Stomach (tissue), 19 donors: ENCODE measurements at places on chromosomes 3 and 15. TPM values are rescaled to one million over a fixed set of nuclear protein-coding genes. Genes with fewer than 3 reads are reported as not detected.

Gene PLA2G4D
- not detected for total RNA-seq

Gene LEKR1
- total RNA-seq = not detected

Gene ZMYND10
- total RNA-seq = 0.87 TPM

DNA sequence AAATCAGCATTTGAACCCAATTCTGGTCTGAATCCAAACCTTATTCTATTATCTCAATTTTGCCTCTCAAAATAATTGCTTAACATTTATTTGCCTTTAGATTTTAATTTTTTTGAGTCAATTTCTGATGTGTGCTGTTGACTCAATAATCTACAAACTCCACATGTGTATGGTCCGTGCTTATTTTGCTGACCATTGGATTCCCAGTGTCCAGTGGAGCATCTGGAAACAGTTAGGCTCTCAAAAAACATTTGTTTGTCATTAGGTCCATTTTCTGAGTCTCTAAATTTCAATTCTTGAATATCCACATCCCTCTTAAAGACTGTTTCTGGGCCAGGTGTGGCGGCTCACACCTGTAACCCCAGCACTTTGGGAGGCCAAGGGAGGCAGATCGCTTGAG lies 19.2 kb upstream of the MYZAP start:
- DNase-seq = no peak
- H3K27me3 ChIP-seq = no peaks in the 10 kb centered on the region
- no peaks in the 10 kb centered on the region for H3K4me1 ChIP-seq

DNA sequence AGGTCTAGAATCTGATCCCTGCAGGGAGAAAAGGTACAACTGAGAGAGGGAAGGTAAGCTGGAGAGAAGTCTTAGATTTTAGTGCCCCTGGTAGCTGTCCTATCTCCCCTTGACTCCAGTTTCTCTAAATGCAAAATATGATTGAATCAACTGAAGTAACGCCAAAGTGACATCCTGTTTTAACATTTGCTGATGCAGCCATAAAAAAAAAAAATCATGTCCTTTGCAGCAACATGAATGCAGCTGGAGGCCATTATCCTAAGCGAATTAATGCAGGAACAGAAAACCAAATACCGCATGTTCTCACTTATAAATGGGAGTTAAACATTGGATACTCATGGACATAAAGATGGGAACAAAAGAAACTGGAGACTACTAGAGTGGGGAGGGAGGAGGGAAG lies 42.4 kb upstream of the LCTL start:
- H3K4me1 ChIP-seq = peaks cover 5% of the 10 kb centered on the region
- DNase-seq = no peak
- no peak overlapping the region for H3K4me3 ChIP-seq

- H3K4me1 ChIP-seq = peaks cover 5% of the 10 kb centered on the region
- peak; percentile 34 for DNase-seq
- peaks cover 31% of the 10 kb centered on the region for H3K36me3 ChIP-seq
- H3K27me3 ChIP-seq = no peaks in the 10 kb centered on the region
- no peak overlapping the region for H3K4me3 ChIP-seq
- H3K27ac ChIP-seq = no peak overlapping the region
Observed at GRCh38 chr3:195715583-195716266, 5.1 kb upstream of the MUC20 start.

- H3K4me1 ChIP-seq = peaks cover 14% of the 10 kb centered on the region
- DNase-seq = no peak
- no peak overlapping the region for H3K27ac ChIP-seq
Observed at GRCh38 chr15:99431661-99432091, 134.1 kb upstream of the MEF2A start.

Gene CAPN3
- total RNA-seq = 16.5 TPM

DNA sequence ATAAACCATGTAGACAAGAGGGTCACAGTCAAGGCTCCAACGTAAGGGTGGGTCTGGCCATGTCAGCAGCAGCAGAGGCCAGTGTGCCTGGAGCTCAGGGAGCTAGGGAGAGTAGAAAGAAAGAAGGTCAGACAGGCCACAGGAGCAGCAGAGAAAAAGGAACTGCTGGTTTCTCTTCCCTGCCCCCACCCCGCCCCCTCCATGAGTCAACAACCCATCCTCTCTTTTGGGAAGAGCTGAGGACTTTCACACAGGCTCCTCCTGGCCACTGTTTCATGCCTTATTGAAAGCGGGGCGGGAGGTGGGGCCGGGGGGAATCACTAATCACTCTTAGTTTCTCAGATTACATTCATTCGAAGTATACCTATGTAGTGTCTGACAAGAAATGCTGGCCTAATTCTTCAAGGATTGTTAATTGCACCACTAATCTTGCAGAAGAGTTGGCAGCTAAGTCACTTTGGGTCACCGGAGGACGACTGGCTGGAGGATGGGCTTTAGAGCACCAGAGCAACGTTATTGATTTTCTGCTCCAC lies 9.1 kb upstream of the SCG3 start:
- no peak overlapping the region for H3K27ac ChIP-seq
- H3K4me3 ChIP-seq = no peak overlapping the region
- no peaks in the 10 kb centered on the region for H3K4me1 ChIP-seq
- H3K27me3 ChIP-seq = no peaks in the 10 kb centered on the region

- no peak overlapping the region for H3K27ac ChIP-seq
- no peak for DNase-seq
- peaks cover 3% of the 10 kb centered on the region for H3K4me1 ChIP-seq
- H3K4me3 ChIP-seq = no peak overlapping the region
- H3K36me3 ChIP-seq = no peaks in the 10 kb centered on the region
Observed at GRCh38 chr3:169256796-169257522, 406.6 kb downstream of the MECOM start.

GRCh38 chr3:183192650-183193300 lies 30.2 kb upstream of the LAMP3 start:
- no peak overlapping the region for H3K27ac ChIP-seq
- no peaks in the 10 kb centered on the region for H3K36me3 ChIP-seq
- no peak for DNase-seq
- no peak overlapping the region for H3K4me3 ChIP-seq

DNA sequence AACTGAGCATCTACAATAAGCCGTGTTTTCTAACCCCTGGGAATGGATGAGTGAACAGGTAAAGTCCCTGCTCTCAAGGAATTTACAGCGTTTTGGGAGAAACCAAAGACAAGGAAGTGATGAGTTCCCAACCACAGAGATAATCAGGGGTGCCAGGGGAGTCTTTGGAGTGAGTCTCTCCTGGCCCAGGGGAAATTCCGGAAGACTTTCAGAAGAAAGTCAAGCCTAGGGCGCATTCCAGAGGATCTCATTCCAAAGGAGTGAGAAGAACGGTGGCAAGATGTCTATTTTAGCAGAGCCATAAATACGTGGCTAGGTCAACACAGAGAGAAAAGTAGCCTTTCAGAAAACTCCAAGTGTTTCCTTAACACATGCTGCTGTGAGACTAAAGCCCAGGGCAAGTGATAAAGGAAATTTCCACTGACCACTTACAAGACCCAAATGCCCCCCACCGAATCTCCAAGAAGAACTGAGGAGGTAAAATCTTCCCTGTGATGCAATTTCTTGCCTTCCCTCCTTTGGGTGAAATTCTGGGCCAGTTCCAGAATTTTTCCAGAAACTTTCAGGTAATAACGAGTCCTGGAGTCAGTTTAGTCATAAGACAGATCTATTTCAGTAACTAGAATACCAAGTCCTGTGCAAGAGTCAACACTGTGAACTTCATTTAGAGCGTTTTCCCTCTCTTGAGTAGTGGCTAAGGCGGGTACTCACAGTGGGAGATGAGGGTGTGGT lies 437.4 kb downstream of the NR2F2 start:
- H3K4me3 ChIP-seq = no peak overlapping the region
- H3K36me3 ChIP-seq = no peaks in the 10 kb centered on the region
- no peak for DNase-seq
- no peaks in the 10 kb centered on the region for H3K27me3 ChIP-seq
- H3K27ac ChIP-seq = no peak overlapping the region

DNA sequence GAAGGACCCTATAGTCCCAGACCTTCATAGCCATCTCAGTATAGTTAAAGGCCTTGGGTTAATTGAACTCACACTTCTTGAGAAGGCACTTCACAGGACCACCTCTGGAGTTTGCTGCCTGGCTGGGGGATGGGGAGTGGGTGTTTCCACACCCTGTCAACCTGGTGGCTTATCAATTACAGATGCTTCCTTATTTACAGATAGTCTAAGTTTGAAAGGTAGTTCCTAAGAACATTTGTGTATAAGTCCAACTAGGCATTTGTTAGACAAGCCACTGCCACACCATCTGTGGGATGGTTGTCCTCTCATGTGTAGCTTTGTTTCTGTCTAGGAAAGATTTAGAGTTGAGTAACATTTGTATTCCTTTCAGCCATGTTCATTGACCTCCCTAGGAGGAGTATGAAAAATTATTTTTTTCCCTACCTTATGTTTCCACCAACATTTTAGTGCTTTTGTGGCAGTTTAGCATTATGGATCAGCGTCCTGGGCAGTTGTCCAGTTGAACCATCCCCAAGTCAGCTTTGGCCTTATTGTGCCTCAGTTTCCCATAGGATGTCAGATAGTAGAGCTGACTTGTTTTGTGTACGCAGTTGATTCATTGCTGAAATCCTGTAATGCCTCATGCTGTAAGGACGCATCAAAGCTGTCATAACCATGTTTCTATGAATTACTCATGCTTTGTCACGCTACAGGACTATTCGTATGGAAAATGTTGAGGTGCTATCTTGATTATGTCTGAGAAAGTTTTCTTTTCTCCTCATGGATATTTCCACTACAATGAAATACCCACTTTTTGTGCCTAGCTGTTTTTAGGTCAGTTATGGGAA lies 21.2 kb upstream of the SIAH2 start:
- no peak overlapping the region for H3K4me3 ChIP-seq
- H3K36me3 ChIP-seq = no peaks in the 10 kb centered on the region
- H3K27me3 ChIP-seq = no peaks in the 10 kb centered on the region

Gene CCR1
- not detected for total RNA-seq

- DNase-seq = peak; percentile 72
- H3K4me3 ChIP-seq = no peak overlapping the region
- H3K27me3 ChIP-seq = no peaks in the 10 kb centered on the region
- H3K4me1 ChIP-seq = no peaks in the 10 kb centered on the region
- no peaks in the 10 kb centered on the region for H3K36me3 ChIP-seq
Observed at GRCh38 chr15:76172782-76173181, 113.0 kb downstream of the TMEM266 start.

- no peaks in the 10 kb centered on the region for H3K36me3 ChIP-seq
- peak; percentile 55 for DNase-seq
- H3K27me3 ChIP-seq = no peaks in the 10 kb centered on the region
- H3K4me1 ChIP-seq = no peaks in the 10 kb centered on the region
Observed at GRCh38 chr3:188827576-188827975, 344.2 kb upstream of the TPRG1 start.

Gene SHC4
- total RNA-seq = 0.43 TPM
